ENCODE measurements at places on chromosomes 5 and 9.

DNA sequence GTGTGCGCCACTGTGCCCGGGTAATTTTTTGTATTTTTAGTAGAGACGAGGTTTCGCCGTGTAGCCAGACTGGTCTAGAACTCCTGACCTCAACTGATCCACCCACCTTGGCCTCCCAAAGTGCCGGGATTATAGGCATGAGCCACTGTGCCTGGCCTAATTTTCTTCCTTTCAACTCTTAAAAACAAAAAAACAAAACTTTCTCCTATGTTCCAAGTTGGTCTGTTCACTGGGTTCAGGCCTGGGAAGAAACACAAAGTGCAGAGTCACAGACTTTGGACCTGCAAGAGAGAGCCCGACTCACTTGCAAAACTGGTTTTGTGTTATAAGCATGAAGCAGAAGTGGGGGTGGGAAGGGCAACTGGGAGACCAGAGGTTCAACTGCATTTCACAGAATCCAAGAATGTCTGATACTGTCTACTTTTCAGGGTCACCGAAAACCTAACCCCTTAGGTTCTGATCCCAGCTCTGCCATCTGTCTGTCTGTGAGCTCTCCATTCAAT lies 5.2 kb upstream of the HDHD3 start:
- DNase-seq = no peak

DNA sequence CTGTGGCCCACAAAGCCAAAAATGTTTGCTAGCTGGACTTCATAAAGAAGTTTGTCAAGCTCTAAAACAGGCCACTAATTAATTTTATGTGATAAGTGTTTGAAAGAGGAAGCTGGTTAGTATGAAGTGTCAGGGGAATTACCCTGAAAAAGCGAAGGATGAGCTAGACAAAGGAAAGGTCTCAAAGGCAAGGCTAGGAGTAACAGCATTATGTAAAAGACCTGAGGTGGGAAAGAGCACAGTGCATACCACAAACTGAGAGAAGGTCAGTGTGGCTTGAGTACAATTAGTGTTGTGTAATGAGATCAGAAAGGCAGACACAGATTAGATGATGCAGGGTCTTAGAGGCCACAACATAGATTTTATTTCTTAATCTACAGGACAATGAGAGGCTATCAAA lies 29.6 kb downstream of the RC3H2 start:
- no peak for DNase-seq

DNA sequence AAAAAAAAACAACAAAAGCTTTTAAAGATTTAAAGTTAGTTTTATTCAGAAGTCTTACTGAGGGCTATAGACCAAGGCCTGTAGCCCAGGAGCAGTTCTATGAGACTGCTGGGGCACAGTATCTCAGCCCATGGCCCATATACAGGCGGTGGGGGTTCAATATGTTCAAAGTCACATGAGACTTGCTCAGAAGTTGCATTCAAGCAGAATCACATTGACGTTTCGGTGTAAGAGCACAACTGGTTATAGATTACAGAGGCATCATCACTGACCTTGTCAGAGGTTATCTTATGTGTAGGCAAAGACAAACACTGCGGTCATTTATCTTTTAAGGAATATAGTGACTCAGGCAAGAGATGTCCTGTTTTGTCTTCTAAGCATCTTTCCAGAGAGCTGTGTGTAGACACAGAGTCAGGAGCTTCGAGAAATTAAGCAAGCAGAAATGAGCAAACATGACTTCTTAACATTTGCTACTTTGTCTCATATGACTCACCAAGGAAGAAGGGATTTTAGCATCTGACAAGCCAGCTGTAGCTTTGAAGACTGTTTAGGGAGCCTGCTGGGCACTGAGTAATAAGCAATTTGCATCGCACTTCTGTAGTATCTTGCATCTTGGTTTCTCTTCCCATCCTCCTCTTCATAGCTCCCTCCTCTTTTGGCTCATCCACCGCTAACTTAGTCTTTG lies 12.9 kb upstream of the F2RL1 start:
- no peak for DNase-seq

GRCh38 chr9:757246-757881 lies 84.1 kb upstream of the DMRT1 start:
- no peak for DNase-seq

DNA sequence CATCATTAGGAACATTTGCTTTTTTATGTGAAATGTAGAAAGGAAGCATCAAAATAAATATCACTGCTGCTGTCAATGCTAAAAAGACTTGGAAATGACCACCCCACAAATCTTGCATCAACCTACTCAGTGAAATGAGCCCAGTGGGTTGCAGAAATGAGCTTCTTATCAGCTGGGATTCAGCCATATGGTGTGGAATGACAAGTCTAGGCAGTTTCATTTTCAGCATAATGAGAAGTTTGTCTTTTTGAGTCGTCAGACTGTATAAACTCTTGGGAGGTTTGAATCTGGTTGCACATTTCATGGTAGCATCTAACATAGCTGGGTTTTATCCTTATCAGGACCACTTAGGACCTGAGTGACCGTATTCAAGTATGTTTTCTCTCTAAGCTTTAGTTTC lies 251.1 kb upstream of the PPP1R2B start:
- no peak for DNase-seq

Measured in stimulated activated CD8-positive, alpha-beta memory T cell treated with anti-CD3 and anti-CD28 coated beads, Interleukin-4, amount 100 ng/mL, for 4 hours (primary cell).